ENCODE measurements at places on chromosomes 11 and 22.

DNA sequence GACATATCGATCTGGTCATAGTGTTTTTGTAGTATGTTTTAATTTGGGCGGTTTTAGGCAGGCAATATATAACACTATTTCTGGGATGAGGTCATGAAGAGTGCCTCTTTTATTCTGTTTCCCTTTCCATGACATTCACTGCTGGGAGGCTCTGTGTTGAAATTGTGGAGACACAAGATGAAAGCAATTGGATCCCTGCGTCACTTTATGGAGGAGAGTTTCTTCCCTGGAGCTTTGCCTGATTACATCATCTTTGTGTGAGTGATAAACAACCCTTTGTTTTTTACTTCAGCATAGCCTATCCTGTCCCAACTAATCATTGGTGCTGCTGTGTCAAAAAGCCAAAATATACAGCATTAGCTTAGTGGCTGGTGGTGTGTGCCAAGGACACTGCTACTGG lies 48.6 kb downstream of the PARVG start:
- DNase-seq = no peak

- DNase-seq = no peak
Observed at GRCh38 chr11:95891423-95892170, 32.3 kb downstream of the MTMR2 start.

- no peak for DNase-seq
Observed at GRCh38 chr11:110295531-110296225, 736 bp downstream of the RDX start.

DNA sequence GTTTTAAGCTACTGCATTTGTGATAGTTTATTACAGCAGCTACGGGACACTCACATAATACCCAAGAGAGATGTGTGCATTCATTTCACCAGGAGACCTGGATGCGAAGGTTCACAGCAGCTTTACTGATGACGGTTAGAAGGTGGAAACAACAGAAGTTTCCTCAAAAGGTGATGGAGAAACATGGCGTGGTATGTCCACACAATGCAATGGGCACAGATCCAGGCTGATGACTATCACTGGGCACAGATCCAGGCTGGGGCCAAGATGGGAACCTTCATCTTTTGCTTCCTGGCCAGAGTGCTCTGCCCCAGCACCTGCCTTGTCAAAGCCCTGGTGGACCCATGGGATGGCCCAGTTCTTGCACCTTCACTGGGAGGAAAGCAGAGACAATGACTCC lies 30.6 kb upstream of the RFPL3 start:
- no peak for DNase-seq

GRCh38 chr11:84128840-84129239 lies 842.7 kb upstream of the CCDC90B start:
- no peak for DNase-seq

DNA sequence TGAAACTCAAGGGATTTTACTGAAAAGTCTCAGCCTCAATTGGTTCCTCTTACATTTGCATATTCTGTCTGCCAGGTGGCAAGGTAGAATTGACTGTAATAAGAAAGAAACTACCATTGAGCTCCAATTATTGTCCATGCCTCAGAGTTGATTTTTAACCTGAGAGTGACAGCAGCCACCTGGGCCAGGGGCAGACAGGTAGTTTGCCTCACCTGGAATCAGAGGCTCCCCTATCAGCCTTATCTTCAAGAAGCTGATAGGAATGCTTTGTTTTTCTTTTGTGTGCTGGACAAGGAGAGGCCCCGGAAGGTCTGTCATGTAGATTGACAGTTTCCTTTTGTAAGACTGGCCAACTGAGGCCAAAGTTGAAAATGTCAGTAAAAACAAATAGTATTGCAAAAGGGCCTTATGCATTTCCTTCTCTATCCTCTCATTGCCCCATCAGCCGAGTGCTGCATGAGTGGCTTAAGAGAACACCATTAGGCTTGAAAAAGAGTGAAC lies 34.1 kb downstream of the CD44 start:
- no peak for DNase-seq

DNA sequence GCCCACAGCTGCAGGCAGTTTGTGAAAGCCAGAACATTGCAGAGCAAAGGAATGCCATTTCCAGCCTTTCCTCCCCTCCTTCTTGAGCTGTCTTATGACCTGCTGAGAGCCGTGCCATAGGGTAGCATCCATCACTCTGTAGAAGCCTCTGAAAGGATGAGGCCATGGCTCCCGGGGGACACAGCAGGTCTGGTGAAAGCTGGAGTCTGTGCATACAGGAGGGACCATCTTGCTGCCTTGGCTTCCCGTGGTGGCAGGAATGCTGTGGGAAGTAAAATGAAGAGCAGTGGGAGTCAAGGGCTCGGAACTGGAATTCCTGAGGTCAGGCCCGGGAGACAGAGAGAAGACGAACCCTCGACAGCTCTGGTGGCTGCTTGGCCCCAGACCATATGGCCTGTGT lies 30.9 kb downstream of the ANO1 start:
- no peak for DNase-seq

- no peak for DNase-seq
Observed at GRCh38 chr11:18633256-18634139, 644 bp downstream of the SPTY2D1 start.

DNA sequence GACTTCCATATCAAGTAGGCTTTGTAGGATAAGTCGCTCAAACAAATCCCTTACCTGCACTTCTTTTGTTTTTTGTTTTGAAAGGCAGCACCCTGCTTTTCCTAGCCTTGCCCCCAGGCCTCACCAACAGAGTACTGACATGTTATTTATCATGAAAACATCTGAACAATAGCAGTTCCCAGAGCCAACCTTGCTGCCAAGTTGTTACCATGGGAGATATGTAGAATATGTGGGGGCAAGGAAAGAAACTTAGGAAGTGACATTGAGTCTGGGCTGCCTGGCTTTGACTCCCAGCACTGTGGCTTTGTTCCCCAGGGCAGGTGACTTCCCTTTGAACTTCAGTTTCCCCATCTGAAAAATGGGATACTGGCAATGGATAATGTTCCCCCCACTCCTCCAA lies 53.4 kb upstream of the CRYBB3 start:
- no peak for DNase-seq

DNA sequence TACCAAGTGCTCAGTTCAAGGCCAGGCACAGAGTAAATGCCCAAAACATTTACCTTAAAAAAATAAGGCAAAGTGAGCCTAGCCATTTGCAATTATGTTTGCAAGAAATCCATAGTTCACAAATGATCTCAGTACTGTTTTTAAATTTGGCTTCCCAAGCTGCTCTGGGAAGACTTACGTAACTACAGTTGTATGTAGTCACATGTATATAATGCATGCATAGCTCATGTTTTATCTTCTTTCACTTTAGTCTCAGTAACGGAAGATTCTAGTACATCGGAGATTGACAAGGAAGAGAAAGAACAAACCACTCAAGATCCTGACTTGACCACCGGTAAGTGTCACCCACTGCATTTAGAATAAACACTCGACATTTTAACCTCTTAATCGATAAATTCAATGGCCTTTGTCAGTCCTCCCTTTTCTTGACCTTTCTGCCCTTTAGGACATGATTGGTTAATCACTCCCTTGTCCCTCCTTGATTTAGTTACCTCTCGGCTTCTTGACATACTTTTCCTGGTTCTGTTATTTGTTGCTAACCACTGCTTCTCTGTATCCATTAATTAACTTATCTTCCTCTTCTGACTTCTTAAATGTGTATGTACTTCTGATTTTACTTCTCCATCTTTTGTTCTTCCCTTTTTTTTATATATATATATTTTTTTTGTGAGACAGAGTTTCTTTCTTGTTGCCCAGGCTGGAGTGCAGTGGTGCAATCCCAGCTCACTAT lies 18.0 kb upstream of the JHY start:
- no peak for DNase-seq

GRCh38 chr22:30876915-30877553 lies 91.5 kb downstream of the MORC2 start:
- no peak for DNase-seq

DNA sequence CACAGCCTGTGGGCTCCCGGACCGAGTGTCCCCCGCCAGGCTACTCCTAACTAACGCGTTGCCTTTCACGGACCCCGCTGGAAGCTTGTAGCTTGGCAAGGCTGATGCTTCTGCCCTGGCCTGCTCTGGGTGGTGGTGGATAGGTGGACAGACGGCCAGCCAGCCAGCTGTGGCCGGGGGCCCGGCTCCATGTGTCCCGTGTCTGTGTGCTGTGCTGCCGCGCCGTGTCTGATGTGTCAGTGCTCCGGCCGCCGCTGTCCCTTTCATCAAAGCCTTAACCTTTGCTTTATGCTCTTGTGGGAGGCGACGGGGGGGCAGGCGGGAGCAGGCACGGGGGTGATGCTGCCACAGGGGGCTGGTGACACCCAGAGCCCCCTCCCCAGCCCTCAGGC lies 5.0 kb downstream of the CCDC188 start:
- DNase-seq = no peak

DNA sequence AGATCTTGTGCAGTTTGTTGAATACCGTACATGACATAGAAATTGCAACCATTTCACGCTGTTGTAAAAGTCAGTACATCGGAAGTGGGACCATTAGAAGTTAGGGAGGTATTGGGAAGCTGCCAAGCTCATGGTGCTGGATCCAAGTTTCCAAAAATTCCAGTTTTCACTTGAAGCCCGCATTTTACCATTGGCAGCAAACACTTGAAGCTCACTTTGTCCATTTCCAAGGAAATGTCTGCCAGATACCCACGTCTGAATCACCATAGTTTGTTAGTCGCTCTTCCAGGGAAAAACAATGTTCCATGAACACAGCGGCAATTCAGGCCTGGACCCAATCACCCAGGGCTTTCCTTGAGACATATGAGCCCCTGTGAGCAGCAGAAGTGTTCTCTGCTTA lies 22.6 kb upstream of the PARVB start:
- DNase-seq = no peak

GRCh38 chr11:122743949-122744348 lies 88.4 kb downstream of the UBASH3B start:
- DNase-seq = no peak

GRCh38 chr11:94638301-94638901 lies 71.2 kb downstream of the PIWIL4 start:
- DNase-seq = no peak

- DNase-seq = no peak
Observed at GRCh38 chr11:59954219-59954847, 9.5 kb upstream of the OOSP4A start.

- no peak for DNase-seq
Observed at GRCh38 chr11:76628408-76628947, 42.1 kb downstream of the LRRC32 start.

- no peak for DNase-seq
Observed at GRCh38 chr22:30121960-30122359, 41.7 kb downstream of the HORMAD2 start.

DNA sequence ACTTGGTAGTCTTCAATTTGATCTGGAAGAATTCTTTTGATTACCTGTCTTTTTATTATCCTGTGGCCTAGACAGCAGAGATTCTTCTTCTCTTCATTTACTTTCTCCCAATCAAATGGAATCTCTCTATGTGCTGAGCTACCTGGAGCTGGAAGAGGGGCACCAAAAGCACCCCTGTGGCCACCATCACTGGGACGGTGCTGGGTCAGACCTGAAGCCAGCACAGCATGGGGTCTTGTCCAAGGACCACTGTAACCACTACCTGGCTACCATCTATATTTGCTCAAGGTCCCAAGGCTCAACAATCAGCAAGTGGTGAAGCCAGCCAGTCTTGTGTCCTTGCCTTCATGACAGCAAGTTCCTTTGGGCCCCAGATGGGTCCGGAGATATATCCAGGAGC lies 186.6 kb downstream of the JRKL start:
- DNase-seq = no peak

DNA sequence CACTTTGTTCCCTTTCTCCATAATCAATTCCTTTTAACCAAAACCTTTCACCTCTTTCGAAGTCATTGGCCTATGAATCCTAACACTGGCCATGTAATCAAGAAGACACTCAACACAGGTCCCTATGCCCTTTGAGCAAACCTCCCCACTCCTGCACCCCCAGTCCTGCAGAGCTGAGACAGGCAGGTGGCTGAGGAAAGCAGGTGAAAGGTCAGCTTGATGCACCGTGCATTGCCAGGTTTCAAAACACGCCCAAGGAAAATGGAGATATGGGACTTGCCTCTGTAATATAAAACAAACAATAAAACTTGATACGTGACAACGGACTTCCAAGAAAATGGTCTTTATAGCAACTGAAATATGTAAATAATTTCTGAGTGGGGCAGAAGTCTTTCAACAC lies 10.6 kb downstream of the CPT1A start:
- no peak for DNase-seq

- DNase-seq = no peak
Observed at GRCh38 chr11:71433648-71434450, 14.3 kb downstream of the DHCR7 start.

- no peak for DNase-seq
Observed at GRCh38 chr11:17150521-17150920, 57.3 kb downstream of the PIK3C2A start.

DNA sequence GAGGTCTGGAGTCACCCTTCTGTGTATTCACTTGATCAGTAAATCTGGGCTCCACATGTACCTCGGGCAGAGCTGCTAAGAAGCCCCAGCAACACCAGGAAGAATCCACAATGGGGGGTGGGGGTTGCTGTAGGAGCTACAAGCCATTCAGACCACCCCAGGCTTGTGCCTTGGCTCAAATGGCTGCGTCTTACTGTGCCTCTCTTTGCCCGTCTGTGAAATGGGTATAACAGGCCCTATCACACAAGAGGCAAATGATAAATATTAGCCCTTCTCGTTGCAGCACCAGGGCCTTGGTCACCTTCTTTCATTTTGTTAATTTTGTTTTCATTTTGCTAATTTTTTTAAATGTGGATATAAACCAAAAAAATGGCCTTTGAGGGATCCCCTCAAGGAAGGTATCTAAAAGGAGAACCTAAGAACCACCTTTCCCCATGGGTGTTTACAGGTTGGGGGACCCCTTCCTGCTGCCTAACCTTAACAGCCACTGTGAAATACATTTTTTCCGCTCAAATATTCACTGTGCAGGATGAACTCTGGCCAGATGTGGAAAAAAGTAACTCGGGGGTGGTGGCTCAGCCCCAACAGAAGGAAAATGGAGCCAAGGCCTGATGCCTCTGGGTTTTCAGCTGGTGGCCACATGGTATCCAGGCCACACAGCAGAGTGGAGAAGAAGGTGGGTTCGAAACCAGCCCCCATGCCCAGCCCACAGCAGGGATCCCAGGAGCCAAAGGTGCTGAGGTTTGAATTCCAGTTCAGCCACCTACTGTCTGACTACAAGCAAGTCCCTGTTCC lies 284.0 kb downstream of the MN1 start:
- no peak for DNase-seq

All from esophagus squamous epithelium (tissue), 5 donors.